ENCODE measurements at places on chromosomes 1 and 21.
A peak's percentile ranks its signal among the peaks of the same experiment; 100 is the strongest.

DNA sequence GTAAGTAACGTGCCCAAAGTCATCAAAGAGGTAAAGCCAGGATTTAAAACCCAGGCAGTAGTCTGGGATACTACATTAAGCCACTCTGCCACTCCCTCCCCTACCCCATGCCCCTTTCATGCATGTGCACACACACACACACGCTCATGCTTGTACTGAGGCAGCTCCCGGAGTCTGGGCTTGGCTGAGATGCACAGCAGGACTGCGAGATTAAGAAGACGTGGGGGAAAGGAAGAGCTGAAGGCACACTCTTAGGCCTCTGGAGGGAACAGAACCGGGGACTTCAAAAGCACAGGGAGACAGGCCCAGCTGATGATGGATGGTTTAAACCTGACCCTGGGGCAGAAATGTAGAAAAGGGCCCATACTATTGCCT is 98.3 kb downstream of the GLIS1 start:
- no peak for DNase-seq

DNA sequence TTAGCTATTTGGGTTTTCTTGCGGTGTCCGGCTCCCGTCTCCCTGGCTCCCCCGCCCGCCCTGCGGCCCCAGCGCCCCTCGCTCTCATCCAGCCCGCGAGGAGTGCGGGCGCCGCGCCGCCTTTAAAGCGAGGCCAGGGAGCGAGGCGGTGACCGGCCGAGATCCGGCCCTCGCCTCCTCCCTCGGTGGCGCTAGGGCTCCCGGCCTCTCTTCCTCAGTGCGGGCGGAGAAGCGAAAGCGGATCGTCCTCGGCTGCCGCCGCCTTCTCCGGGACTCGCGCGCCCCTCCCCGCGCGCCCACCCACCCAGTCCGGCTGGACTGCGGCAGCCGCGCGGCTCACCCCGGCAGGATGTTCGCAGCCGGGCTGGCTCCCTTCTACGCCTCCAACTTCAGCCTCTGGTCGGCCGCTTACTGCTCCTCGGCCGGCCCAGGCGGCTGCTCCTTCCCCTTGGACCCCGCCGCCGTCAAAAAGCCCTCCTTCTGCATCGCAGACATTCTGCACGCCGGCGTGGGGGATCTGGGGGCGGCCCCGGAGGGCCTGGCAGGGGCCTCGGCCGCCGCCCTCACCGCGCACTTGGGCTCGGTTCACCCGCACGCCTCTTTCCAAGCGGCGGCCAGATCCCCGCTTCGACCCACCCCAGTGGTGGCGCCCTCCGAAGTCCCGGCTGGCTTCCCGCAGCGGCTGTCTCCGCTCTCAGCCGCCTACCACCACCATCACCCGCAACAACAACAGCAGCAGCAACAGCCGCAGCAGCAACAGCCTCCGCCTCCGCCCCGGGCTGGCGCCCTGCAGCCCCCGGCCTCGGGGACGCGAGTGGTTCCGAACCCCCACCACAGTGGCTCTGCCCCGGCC is 492 bp downstream of the HLX start:
- no peak for DNase-seq

- peak; percentile 33 for DNase-seq
Measured at GRCh38 chr1:109151146-109151990, 37.5 kb downstream of the ELAPOR1 start.

DNA sequence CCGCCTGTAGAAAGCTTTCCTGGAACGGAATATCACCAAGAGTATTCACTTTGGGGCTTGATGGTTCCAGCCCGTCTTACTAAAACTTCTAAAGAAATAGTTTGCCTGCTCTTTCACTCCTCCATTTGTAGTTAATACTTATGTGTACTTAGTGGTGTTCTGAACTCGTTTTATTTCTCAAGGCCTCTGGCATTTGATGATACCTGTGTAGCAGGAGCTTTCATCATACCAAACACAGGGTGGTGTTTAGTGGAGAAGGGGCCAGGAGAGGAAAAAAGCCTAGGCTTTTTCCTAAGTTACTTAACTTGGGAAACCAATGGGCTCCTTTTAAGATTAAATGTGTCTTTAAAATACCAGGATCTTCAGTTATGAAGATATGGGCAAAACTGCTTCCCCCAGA is 74.3 kb downstream of the RPS6KA1 start:
- DNase-seq: no peak

DNA sequence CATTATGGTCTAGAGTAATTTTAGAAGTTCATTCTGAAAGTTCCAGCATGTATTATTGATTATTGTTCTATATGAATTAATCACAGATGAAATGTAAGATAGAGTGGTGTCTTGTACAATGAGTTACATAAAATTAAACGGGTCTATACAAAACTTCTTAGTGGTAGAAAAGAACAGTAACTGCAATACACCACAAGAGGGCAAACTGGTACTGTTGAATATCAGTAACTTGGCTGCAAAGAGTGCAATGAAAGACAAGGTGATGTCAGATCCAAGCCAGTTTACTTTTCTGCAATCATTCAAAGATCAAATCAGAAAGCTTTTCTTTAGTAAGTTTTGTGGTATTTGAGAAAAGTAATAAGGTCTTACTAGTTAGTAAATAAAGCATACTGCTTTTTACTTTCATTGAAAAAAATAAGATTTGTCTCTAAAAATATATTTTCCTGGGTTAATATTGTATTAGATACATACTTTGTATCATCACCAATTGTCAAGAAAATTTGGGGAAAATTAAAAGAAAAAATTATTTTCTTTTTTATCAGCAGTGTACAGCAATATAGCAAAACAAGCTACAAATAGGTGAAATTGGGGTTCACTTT is 66.4 kb upstream of the BTG3 start:
- peak; percentile 17 for DNase-seq

- no peak for DNase-seq
Measured at GRCh38 chr1:103517380-103518047, 8.0 kb upstream of the RNPC3 start.

- DNase-seq: no peak
Measured at GRCh38 chr1:113275083-113275482, 115.2 kb upstream of the MAGI3 start.

DNA sequence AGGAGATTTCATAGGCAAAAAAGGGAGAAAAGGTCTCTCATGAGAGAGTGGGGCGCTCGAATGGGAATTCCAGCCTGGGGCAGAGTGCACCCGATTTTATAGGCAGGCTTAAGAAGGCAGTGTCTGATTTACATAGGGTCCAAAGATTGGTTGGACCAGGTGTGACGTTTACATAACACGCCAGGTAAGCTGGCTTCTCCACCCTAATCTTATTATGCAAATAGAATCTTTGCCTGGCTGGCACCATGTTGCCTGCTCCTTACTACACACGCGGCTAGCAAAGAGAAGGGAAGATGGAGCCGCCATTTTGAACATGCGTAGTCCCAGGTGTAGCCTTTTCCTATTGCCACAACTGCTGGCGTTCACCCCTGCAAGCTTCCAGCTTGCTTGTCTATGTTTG is 103.7 kb downstream of the SLC16A1 start:
- DNase-seq: peak; percentile 99

GRCh38 chr1:56864430-56864829 is 9.8 kb downstream of the C8A start:
- DNase-seq: no peak

- peak; percentile 26 for DNase-seq
Measured at GRCh38 chr1:245156736-245157505, 2.1 kb downstream of the KIF26B start.

DNA sequence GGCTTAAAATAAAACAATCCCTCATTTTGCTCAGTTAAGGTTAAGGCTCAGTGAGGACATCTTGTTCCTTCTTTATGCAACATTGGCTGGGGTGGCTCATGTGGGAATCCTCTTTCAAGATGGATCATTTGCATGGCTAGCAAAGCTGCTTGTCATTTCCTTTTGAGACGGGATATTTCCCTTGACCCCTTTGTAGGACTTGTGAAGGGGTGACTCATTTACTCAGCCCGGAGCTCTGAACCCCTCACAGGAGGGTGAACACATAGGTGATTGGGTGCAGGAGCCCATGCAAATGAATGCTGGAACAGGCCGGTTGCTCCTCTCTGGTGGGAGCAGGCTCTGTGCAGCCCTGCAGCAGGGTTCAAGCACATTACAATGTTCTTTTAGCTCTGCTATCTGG is 15.8 kb upstream of the C8A start:
- no peak for DNase-seq

DNA sequence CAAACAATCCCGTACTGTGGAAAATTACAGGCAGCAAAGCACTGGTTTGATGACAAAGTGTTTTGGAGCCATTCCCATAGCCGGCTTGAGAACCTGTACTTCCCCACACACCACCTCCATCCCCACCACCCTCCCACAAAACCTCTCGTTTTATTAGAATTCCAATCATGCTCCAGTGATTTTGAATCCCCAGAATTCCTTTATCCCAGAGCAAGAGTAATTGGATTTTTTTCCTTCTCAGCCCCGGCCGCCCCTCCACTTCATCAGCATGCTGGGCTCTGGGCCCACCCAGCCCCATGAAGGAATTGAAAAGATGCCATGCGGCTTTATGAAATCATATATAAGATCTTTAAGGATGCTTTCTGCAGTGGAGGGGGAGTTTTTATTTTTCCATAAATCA is 136.6 kb downstream of the OMA1 start:
- no peak for DNase-seq

DNA sequence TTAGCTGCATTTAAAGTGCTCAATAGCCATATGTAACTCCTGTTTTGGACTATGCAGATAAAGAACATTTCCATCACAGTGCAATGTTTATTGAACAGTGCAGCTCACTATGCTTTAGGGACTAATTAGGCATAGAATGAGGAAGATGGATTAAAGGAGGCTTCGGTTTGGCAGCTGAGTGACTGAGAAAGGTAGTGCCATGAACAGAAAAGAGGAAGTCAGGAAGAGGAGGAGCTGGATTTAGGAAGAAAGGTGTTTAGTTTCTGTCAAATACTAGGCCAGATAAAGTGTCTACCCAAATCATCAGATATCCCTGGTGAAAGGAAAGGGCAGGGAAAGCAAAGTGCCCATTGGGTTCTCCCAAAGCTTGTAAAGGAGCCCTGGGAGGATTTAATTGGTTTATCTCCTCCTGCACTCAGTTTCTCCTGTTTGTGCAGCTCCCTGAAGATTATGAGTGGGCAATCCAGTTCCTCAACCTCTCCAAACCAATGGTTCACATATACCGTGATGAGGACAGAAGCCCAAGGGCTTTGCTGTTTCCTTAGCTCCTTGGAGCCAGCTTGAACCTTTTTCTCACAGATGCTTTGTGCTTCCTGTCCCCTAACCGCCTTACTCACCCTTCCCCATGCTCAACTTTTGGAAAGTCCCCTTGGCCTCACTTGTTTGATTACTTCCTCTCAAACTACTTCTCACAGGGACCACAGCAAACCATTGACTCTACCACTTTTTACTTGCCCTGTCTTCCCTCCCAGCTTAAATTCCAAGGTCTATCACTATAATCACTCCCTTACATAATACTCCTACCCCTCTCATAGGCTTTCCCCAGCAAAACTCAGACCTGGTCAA is 3.5 kb upstream of the RAP1A start:
- no peak for DNase-seq

GRCh38 chr21:45175326-45176095 is 101.1 kb downstream of the ADARB1 start:
- no peak for DNase-seq

- DNase-seq: no peak
Measured at GRCh38 chr1:6137758-6138157, 42.4 kb downstream of the CHD5 start.

DNA sequence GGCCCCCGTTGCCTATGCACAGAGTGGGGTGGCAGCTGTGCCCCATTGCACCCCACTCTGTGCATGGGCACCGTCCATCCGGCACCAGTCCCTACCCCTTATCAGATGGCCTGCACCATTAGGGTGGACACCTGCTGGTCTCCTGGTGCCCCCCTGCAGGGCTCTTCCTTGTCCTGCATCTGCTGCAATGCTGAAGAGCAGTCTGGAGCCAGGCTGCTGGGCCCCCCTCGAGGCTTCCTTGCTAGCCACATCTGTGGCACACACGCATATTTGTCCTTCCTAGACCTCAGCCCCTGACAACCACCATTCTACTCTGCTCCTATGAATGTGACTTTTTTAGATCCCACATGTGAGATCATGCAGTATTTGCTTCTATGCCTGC is 56.4 kb downstream of the COL18A1 start:
- no peak for DNase-seq

- peak; percentile 39 for DNase-seq
Measured at GRCh38 chr1:185046668-185047067, 1.3 kb downstream of the RNF2 start.

DNA sequence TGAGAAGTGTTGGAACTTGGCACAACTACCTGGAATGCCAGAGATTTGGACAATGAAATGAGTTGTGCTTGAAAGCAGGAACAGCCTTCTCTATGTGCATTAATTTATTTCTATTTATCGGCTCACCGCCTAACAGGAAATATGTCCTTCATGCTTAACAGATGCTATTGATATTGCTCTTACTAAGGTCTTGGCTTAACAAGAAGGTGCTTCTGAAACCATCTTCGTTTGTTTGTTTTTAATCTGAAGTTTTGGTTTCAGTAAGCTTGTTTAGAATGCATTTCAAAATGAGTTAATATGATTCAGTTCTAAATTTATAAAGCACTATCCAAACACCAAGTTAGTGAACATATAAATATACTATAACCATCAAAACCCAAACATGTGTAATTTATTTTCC is 898.3 kb upstream of the B3GALT2 start:
- DNase-seq: no peak

DNA sequence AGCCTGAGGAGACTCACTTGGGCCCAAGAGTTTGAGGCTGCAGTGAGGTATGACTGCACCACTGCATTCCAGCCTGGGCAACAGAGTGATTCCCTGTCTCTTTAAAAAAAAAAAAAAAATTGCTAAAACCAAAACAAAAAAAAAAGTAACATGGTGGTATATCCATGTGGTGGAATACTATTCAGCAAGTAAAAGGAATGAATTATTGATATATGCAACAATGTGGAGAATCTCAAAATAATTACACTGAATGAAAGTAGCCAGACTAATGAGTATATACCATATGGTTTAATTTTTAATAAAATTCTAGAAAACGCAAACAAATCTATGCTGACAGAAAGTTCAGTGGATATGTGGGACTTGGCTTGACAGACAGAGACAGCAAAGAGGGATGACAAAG is 80.3 kb upstream of the DMRTA2 start:
- no peak for DNase-seq

- no peak for DNase-seq
Measured at GRCh38 chr1:43232074-43232473, 37.7 kb upstream of the TMEM125 start.

GRCh38 chr1:203122159-203122558 is 5.4 kb upstream of the ADORA1 start:
- DNase-seq: no peak

DNA sequence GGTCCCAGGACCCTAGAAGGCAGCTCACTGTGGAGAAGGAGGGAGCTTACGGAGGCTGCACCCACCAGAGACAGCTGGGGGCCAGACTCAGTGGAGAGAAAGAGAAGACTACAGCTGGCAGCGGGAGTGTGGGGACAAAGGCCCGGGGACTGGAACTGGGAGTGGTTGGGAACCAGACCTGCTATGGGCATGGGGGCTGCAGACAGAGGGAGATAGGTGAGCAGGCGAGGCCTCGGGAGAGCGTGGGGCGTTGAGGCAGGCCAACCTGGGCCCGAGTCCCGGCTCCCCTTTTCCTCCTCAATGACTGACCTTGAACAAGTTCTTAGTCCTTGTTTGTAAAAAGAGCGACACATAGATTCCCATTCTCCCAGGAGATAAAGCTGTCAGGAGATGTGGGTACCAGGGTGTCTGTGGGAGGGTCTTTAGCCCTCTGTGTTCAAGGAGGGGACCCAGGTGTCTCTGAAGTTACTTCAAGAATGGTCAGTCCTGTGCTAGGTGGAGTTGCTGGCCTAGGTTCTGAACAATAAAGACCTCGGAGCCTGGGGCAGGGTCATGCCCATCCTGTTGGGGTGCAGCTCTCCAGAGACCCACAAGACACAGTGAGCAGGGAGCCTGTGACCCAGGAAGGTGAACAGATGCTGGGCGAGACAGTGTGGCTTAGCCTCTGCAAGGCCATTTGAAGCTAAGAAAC is 87.9 kb downstream of the ITPKB start:
- no peak for DNase-seq

Measured in NCI-H526 (cell line).